ENCODE measurements at places on chromosomes 1 and 21. TPM values are rescaled to one million over a fixed set of nuclear protein-coding genes. Genes with fewer than 3 reads are reported as not detected.

DNA sequence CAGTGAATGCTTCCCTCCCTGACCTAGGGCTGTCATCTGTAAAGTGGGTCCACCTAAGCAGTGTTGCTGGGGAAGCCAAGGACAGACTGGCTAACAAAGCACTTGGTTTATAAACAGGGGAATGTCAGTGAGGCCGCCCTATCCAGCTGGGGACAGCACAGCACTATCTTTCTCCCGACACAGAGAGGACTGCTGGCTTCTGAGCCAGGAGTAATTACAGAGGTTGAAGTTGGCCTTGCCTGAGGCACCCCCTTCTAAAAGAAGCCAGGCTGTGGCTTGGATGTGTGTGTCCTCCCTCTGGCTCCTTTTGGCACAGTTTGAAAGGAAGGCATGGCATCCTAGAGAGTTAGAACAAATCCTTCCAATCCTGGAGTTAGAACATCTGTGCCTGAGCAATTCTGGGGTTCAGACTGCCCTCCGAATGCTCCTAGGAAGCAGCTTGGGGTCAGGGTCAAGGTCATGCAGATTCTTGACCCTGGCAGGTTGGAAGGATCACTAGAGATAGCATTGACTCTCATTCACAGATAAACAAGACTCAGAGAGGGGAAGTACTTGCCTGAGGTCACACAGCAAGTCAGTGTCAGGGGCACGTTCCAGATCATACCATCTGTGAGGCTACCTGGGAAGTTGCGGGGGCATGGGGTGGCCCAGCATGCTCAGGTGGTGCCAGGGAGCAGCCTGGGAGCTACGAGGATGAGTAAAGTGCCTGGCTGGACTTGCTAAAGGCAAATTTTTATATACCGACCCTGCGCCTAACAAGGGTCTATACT lies 1.3 kb upstream of the LDLRAP1 start:
- no peak for DNase-seq

DNA sequence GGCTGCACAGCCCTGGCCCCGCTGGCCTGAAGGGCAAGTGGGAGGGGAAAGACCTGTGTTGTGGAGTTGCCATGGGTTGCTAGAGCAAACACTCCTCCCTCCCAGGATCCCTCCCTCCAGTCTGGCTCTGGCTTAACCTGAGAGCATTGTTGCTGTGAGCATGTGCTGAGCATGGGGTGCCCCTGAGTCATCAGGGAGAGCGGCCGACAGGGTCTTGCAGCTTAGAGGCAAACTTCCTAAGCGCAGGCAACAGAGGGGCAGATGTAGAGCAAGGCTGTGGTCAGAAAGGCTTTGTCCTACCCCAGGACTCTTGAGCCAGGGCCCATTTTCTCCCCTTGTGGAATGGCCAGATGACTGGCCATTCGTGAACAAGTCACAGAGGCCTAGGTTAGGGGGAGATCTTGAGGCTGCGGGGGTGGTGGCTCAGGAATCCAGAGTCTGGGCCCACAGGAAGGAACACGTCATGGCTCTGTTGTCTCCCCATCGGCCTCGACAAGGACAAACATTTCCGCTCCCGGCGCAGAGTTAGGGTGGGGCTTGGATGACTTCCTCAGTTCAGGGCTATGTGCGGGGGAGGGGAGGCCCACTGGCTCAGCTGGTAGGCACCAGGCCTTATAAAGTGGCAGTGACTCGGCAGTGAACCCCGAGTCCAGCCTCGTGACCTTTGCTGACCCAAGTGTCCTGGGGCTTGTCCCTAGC lies 362 bp upstream of the DYNLT4 start:
- DNase-seq: peak; percentile 95

DNA sequence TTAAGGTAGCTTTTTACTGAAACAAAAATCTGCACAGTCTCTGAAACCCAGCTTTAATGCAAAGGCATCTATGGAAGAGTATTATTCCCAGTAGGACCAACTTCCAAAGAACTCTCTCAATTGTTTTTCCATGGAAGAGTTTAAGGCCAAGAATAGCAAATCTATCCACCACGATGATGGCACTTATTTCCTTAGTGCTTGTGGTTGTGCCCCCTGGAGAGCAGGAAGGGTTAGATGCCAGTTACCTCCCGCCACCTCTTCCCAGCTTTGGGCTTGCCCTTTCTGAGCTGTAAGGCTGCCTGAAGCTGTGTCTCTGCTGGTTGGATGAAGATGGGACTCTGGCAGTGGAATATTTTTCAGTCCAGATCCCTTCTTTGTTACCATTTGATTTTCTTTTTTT lies 4.8 kb upstream of the ATP1A1 start:
- DNase-seq: no peak

ASPM gene
- 36.3 TPM for total RNA-seq

- DNase-seq: no peak
These were observed 11.6 kb upstream of the LIN28A start for GRCh38 chr1:26399034-26399433.

NPPA gene
- not detected for total RNA-seq

PLPP3 gene
- total RNA-seq: 17.4 TPM

DNA sequence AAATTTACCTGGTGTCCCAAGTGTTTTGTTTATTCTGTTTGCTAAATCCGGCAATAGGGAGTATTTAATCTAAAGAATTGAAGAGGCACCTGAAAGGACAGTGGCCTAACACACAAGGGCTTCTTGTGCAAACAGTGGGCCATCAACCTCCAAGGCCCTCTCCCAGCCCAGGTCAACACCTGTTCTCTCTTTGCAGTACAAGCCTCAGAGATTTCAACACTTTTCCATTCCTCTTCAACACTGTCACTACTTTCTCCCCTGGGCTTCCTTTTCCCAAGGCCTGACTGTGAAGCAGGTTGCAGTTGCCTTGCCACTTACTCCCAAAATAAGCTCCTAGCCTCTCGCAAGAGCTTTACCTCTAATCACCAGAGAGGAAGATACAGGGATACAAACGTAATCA lies 3.2 kb upstream of the SNAPIN start:
- no peak for DNase-seq

GRCh38 chr1:34865573-34865972 lies 6.0 kb upstream of the SMIM12 start:
- DNase-seq: no peak

DNA sequence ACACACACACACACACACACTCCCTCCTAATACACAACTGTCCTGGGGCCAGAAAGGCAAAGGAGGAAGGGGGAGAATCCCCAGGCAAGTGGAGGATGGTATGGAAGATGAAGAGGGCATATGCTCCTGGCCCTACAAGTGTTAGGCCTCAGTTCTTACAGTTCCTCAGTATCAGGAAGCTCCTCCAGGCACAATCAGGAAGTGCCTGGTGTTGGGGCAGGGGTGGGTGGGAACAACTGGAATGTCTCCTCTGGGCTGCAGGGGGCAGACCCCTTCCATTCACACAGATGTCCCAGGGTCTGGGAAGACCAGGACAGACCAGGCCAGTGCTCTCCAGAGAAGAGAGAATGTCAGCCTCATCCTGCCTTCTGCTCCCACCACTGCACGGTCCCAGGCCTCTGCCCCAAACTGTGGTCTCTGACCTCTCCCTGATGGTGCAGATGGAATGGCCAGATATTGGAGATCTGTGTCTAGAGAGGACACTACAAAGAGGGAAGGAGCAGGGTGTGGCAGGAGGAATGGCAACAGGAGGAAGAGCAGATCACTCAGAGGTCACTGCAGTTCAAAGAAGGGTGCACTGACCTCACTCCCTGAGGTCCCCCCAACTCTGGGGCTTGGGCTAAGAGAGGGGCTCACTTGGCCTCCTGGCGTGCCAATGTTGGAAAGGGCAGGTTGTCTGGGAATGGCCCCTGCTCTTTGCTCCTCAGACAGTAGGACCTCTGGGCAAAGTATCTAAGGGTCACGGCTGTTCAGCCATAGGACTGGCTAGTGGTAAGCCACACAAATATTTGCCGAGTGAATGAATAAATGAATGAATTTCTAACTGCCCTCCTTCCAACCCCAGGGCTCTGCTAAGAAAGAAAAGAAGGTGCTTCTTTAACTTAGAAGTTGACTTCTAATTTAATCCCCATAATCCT lies 2.5 kb upstream of the DENND2D start:
- DNase-seq: no peak

- DNase-seq: no peak
These were observed 31.5 kb upstream of the VASH2 start for GRCh38 chr1:212918824-212919223.

Measured in Calu3 (cell line).